ENCODE measurements at places on chromosomes 5 and 9.

DNA sequence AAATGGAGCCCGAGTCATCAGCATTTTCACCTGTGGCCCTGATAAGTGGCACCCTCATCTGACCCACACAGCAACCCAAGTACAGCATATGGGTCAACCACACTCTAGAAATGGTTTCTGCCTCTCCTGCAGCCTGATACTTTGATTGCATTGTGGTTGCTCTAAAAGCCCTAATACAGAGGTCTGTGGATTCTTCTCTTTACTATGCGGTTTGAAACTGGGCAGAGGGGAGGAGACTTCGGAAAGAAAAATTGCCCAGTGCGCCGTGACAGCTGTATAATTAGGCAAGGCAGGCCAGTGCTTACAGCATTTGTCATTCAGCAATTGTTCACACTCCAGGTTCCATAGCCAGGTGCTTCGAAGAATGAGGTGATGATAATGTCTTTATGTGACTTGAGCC, 361.0 kb downstream of the NFIB start:
- no peak for DNase-seq

DNA sequence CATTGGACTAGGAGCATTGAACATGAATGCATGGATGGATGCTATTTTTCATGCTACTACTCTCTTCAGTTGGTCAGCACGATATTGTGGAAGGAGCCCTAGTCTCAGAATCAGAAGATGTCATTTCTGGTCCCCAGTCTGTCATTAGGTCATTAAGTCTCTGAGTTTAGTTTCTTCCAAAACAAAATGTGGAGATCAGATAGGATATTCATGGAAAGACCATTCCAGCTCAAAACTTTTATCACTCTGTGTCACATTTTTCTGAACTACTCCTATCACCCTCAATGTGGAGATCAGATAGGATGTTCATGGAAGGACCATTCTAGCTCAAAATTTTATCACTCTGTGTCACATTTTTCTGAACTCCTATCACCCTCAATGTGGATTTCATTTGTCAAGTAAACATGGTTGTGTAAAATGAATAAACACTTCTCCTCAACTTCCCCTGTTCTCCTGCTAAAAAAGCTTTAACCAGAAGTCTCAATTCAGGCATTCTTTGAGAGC, 296.8 kb downstream of the MRPS30 start:
- DNase-seq = no peak

GRCh38 chr5:91214571-91214970, 168.5 kb downstream of the ARRDC3 start:
- no peak for DNase-seq

- DNase-seq = no peak
These were observed 14.4 kb upstream of the PLEKHG4B start for GRCh38 chr5:77546-77945.

- no peak for DNase-seq
These were observed 64.3 kb upstream of the FCN2 start for GRCh38 chr9:134816264-134816663.

GRCh38 chr5:163532171-163533084, 27.0 kb downstream of the MAT2B start:
- no peak for DNase-seq

DNA sequence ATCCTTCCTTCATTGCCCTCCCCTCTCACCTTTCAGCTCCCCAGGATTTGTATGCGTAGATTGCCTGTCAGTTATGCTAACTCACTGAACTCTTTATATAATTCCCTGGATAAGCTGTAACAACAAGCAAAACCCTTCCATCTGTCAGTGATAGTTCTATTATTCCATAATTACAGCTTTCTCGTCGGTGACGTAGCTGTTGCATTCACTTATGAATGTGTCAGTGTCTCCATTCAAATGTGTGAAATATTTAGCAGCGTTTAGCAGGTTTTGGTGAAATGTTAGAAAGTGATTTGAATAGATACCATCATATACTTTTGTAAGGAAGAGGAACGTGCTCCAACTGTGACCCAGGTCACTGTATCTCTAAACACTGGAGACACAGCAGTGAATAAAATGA, 45.2 kb downstream of the PIP5K1B start:
- no peak for DNase-seq

DNA sequence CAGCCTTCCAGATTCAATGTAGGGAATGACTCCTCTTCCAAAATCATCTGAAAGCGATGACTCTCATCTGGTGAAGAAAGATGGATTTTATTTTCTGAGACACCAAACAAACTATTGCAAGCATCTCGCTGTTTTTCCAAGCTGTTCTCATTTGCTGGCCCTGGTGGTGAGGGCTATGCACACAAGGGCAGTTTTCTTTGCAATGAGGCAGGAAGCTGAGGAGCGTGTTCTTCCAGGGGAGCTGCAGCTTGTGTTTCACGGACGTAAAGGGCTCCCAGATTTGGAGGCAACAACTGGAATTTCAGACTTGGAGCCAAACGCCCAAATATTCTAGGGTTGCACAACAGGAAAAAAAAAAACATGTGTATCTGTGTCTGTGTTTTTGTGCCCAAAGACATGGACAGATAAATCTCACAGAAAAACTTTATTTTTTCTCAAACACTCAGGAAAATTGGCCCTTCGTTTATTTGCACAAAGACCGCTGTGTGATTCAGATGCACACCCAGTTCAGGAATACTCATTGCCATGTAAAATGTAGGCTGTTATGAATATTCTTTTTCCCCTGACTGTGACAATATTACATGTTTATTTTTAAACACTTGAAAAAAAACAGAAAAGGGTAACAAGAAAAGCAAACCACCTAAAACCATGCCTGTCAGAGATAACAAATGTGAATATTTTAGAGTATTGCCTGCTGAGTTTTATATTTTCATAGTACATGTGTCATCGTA, 151.3 kb downstream of the GAS1 start:
- no peak for DNase-seq

DNA sequence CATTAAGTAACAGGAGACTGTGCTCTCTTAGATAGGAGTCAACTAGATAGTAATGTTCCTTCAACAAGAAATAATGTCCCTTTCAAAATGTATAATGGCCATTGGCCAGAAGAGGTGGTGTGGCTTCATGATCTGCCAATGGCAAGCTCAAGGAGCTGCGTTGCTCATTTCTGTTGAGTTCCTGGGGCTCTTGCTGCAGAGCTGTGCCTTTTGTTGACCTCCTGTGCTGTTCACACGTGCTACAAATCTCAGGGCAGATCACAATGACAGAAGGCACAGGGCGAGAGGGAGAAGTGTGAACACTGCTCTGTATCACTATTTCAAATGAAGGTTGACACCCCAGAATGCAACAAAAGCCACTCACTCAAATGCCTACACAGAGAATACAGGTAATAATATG, 16.0 kb upstream of the TBC1D2 start:
- no peak for DNase-seq

DNA sequence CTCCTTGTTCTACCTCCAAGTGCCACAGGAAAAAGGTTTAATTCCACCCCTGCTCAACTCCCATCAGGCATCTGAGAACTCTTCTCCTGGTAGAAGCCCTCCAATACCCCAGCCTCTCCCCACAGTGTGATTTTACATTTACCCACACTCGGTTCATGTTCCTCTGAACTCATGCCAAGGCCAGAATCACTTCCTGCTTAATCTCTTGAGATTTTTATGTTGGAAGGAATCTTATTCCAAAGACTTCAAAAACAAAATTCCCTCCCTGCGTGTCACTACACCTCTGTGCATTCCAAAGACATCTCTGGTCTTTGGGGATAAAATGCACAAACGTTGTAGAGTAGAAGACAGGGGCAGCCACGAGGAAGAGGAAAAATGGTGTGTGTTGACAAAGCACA, 186.8 kb downstream of the ACTL7B start:
- no peak for DNase-seq

DNA sequence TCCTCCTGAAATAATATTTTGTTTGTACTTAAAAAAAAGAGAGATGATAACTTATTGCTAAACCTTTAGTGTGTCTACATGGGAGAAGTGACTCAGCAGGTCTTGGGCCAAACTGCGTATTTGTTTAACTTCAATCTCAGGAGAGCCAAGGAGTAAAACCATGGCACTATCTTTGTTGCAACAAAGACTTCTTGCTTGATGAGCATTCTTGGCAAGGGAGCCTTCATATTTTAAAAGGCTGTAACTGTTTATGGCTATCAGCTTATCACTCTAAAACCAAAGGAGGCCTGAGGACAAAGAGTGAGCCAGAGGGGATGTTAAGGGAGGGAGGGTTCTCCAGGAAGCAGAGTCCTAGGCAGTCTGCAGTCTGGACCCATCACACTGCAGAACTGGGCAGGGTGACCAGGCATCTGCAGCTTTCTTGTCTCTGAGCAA, 216.2 kb upstream of the S1PR3 start:
- DNase-seq = no peak

DNA sequence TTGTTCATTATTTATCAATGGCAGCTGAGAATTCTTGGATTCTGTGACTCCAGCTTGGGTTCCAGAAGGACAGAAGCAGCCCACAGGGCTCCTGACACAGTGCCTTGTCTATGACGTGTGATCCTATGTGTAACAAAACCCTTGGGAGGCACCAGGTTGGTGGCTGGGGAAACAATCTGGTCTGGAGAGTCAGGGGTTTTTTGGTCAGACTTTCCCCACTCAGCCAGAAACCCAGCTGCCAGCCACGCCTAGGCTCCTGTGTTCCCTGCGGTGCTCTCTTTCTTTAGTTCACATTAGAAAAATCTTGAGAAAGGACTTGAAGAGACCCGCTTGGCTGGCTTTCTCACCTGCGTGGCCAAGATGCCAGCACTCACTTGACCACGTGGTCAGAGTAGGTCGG, 15.5 kb upstream of the ZBED3 start:
- DNase-seq = no peak

- DNase-seq = no peak
These were observed 281.1 kb upstream of the KLF4 start for GRCh38 chr9:107770716-107771115.

Data from stimulated activated CD8-positive, alpha-beta memory T cell treated with anti-CD3 and anti-CD28 coated beads, Interleukin-15, amount 100 ng/mL, for 4 hours (primary cell).